Dermis microvascular lymphatic vessel endothelial cell (primary cell): ENCODE measurements at places on chromosomes 7 and 10.
A peak's percentile ranks its signal among the peaks of the same experiment; 100 is the strongest.

GRCh38 chr10:43955002-43955596, 306.4 kb upstream of the ZNF32 start:
- no peak for DNase-seq

GRCh38 chr10:91550021-91550420, 82.8 kb downstream of the PPP1R3C start:
- DNase-seq = no peak

DNA sequence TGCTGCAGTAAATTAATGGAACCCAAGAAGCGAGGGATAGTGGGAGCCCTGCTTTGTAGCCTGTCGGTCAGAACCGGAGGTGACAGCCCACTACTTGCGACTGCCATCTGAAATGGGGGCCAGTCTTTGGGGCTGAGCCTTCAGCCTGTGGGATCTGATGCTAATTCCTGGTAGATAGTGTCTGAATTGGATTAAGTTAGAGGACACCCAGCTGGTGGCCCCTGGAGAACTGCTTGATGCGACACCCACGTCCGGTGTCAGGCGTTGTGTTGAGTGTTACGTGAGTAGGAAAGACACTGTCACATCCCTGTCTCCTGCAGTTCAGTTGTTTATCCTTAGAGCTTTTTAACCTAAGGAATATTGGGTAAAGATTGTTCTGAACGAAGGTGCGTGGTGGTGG, 5.0 kb downstream of the EIF3B start:
- no peak for DNase-seq

GRCh38 chr7:140049339-140050024, 13.3 kb downstream of the PARP12 start:
- DNase-seq = peak; percentile 51

DNA sequence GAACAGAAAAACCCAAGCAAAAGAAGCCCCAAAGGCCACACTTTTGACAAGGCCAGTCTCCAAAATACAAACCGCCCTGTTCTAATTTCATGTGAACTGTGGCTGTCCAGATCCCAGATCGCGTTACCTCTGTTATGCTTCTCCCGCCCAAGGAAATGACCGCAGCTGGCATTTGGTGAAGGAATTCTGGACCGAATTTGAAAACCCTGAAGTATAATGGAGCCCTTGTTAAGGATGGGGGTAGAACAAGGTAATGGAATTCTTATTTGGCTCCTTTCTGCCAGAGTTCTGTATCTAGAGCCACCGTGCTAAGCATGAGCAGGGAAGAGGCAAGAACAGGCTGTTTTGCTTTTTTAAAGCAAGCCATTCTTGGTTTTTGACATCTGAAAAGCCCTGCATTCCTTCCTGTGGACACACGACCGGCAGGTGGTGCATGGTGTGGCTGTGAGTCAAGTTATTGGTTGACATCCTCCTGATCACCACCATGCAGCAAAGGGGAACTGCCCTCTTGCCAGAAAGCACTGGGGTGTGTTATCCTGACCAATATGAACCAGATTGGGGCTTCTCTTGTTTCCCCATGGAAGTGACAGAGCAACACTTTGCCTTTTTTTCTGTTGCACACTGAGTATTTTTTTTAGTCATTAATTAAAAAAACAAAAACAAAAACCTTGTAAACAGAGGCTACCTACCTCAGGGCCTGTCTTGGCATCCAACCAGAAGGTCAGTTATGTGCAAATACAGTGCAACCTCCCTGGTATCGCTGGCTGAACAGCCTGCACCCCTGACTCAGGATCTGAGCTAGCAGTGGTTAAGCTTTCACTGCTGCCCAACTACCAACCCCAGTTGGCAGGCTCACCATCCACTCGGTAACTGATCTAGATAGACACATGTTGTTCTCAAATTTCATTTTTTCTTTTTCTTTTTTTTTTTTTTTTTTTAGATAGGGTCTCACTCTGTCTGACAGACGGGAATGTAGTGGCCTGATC, 14.2 kb downstream of the UCMA start:
- DNase-seq = peak; percentile 7

GRCh38 chr7:35849158-35849831, 48.4 kb downstream of the SEPTIN7 start:
- no peak for DNase-seq

DNA sequence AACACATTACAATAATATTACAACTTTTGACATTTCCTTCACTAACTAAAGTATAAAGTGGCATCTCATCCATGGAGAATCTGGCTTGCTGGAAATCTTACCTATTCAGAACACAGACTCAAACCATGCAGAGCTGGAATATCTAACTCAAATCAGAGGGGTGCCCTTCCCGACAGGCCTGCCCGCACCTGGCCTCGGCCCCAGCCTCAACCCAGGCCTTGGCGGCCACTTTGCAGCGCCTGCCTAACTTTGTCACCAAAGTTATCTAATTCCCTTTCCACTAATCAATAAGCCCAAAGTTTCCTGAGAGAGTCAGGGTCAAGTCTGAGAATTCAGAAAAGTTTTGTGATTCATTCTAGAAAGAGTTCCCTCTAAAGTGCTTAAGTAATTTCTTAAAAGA, 212.9 kb downstream of the COBL start:
- no peak for DNase-seq

DNA sequence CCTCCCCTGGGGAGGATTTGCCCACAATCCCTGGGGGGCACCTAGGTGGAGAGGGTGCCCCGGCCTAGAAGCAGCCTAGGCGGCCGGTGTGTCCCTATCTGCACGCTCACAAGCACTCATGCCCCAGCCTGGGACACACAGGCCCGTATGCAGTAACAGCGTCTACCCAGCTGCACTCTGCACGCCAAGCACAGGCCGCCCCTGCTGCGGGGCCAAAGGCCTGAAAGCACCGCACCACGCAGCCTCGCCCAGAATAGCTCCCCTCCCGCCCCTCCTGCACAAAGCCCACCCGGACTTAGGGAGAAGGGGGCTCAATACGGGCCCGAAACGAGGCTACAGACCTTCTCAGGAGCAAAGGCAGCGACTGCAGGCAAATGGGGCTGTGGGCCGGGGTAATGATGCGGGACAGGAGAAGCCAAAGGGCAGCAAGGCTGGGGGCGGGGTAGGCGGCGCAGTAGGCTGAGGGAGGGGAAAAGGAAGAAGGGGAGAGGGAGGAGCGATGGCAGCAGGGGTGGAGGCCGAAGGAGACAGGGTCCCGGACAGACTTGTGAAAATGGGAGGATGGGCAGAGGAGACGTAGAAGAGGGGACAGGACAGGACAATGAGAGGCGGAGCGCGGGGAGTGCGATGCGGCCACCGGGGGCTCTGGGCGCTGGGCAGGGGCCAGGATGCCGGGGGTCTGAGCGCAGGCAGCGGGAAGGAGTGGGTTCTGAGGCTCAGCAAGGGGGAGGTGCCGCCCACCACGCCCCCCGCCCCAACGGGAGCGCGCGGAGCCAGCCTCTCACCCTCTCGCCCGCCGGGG, 544 bp downstream of the GPRIN2 start:
- DNase-seq = no peak
